ENCODE measurements at places on chromosomes 6 and 20.

DNA sequence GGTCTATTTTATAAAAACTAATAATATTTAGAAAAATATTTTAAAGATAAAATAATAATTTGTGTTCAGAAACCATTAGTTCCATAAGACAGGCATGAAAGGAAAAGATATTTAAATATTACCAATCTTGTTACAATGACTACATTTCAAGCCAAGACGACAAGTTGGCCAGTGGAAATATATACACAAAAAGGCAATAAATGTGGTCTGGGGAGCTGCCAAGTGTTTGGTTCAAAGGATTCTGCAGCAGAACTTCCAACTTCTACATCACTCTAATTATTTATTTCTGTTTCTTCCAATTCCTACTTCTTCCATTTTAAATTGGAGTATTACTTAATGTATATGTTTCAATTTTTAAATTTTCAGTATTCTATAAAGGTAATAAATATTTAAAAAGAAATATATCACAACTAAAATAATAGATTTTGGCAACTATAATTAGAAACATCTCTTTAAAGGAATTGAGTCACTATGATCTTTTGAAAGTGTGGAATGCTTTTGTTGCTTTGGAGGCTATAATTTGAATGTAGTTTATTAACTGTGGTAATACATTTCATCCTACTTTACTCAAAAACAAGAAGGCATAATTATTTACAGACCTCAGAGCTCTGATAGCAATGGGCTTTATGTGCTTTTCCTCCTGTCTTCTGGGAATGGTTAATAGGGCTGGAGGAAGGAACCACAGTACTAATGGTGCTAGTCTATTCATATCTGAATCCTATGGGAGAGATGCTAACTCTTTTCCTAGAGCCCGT is 129.7 kb upstream of the FAM184A start:
- DNase-seq, result no peak

DNA sequence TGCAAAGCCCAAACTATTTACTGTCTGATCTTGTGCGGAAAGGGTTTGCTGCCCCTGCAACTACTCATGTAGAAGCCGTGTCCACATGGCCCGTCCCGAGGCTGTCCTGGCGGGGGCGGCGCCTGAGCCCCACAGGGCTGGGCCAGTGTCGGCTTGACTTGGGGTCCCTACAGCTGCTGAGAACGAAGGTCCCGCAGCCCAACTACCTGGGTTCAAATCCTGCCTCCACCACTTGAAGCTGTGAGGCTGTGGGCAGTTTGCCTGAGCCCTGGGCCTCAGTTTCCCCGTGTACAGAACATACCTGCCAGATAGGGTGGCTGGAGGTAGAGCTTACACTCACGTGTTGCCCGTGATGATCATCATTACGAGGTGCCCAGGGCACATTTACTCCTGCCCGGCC is 111.1 kb downstream of the SULF2 start:
- no peak for DNase-seq

DNA sequence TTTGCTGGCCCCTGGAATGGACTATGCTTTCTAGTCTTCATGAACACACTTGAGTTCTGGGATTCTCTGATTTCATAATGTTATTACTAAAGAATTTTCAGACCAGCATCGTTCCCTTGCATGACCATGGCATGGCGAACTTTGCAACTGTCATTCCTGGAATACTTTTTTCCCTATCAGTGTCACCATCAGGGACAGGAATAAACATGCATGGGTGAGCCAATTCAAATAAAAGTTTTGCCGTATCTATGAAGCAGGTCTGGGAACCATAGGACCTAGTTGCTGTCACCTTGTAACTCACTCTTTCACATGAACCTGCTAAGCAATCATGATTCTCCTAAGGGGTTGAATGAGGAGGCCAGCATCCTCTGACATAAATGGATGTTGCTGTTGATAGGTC is 68.2 kb upstream of the AGPAT4 start:
- DNase-seq, result no peak

- no peak for DNase-seq
Measured at GRCh38 chr20:37453288-37453687, 67.8 kb upstream of the NNAT start.

DNA sequence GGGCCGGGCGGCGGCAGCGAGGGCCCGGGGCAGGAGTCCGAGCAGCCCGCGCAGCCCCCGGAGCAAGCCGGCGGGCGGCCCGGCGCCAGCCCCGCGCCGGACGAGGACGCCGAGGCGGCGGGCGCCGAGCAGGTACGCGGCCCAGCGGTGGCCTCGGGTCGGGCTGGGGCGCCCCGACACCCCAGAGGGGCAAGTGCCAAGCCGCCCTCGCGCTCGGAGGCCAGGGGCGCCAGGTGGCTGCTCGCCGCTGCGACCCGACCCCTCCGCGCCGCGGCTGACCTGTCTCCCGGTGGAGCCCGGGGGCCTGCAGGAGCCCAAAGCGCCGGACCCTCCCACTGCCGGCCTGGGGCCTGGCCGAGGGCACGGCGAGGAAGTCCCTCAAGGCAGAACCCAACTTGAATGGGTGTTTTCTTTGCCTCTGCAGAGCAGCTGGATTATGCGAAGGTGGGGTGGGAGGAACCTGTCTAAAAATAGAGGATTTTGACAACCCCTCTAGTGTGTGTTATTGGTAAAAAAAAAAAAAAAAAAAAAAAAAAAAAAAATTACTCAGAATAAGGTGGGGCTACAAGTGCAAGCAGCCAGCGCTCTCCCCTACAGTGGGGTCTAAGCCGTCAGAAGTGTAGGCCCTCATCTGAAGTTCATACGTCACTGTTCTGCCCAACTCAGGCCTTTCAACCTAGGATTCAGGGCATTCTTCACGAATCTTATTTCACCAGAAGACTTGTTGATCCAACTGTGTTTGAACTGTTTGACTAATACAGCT is 609 bp downstream of the OGFRL1 start:
- no peak for DNase-seq

- no peak for DNase-seq
Measured at GRCh38 chr6:35056952-35057351, 84.2 kb downstream of the TCP11 start.

- no peak for DNase-seq
Measured at GRCh38 chr20:44613575-44613974, 31.2 kb downstream of the PKIG start.

- no peak for DNase-seq
Measured at GRCh38 chr20:46569961-46570360, 19.5 kb upstream of the OCSTAMP start.

DNA sequence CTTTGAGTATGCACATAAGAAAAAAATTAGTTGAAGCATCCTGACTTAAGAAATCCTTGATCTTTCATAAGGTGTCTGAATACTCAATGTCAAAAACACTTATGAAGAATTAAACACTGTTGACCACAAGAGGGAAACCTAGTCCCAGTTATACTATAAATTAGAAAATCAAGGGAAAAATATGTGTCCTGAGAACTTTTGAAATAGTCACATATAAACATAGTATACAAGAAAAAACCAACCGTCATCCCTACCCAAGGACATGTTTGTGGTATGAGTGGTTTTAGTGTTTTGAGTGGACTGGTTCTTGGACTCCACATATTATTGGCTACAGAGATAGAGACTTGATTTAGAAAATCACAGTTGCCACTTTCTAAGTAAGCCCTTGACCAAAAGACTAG is 7.6 kb upstream of the HLA-DRA start:
- peak; percentile 25 for DNase-seq

- DNase-seq, result peak; percentile 65
Measured at GRCh38 chr6:3022765-3023662, 23.3 kb downstream of the NQO2 start.

GRCh38 chr20:58903614-58904013 is 51.1 kb downstream of the GNAS start:
- no peak for DNase-seq

- no peak for DNase-seq
Measured at GRCh38 chr6:36364669-36365479, 22.6 kb downstream of the ETV7 start.

DNA sequence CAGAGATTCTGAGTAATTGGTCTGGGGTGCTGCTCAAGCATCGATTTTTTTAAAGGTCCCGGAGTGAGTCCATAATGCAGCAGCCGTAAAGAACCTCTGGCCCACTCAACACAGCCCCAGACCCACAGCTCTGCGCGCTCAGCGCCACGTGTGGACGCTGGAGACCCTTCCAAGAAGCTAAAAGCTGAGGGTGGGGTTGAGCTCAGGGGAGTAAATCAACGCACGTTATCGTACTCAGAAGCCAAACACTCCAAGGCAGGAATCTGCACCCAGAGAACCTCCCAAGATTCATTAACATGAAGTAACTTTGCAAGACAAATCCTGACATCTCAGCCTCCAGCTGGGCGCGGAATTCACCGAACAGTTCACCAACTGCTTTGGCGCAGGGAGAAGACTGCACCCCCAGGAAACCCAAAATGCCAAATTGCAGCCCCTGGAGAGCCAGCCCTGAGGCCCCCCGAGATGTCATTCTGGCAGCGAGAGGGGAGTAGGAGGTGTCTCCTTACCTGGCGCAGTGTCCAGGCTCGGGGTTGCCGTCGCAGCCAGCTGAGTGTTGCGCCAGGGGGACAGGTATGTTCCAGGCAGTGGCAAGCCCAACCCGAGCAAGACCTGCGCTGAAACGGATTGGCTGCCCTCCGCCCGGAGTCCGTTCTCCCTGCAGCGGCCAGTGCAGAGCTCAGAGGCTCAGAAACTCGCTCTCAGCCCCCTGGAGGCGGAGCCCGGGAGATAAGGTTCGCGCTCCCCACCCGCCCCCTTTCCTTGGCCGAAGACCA is at the start of gene COL21A1:
Gene COL21A1 (minus strand): TSS at position 700 of the 773 bp plus-strand sequence. CDS start 64,962 bp downstream, outside the sequence.
- no peak for DNase-seq

- DNase-seq, result no peak
Measured at GRCh38 chr6:64948261-64948660, 758.8 kb downstream of the EYS start.

DNA sequence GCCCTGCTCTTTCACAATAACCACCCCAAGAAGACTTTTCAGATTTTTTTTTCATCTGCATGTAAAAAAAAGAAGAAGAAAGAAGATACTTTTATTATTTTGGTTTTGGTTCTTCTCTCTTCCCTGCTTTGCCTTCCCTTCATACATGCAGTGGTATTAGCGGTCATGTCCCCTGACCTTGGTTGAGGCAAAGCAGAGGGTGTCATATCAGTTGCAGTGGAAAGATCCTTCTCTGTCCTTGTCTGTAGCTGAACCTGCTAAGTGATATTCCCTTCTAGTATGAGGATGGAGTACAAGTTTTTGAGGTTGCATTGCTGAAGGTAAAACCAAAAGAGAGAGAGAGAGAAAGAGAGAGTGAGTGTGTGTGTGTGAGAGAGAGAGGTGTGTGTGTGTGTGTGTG is 345.7 kb downstream of the UTRN start:
- no peak for DNase-seq

GRCh38 chr6:149806127-149806526 is 56.6 kb downstream of the PCMT1 start:
- DNase-seq, result no peak

Data from HAP-1 (cell line).